T1000 (cell line): ENCODE measurements at places on chromosomes 2 and 18.

DNA sequence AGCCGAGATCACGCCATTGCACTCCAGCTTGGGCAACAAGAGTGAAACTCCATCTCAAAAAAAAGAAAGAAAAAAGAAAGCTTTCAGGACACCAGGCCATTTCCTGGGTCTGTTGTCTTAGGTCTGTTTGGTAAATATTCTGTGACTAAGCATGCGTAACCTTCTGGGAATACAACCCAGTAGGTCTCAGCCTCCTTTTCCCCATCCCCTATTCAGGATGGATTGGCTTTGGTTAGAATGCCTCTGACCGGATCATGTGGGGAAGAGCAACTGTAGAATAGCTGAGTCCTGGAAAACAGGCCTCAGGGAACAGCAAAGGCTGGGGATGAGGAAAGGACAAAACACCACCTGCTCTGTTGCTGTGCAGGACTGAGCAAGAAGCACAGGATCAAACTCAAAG, 1.6 kb upstream of the PDCL3 start:
- no peak for DNase-seq

GRCh38 chr2:200453853-200454534, 55.9 kb downstream of the KCTD18 start:
- no peak for DNase-seq

- DNase-seq, result no peak
These were observed 12.9 kb downstream of the TTL start for GRCh38 chr2:112494828-112495227.

- DNase-seq, result no peak
These were observed 262.6 kb upstream of the HS6ST1 start for GRCh38 chr2:128580988-128581848.

DNA sequence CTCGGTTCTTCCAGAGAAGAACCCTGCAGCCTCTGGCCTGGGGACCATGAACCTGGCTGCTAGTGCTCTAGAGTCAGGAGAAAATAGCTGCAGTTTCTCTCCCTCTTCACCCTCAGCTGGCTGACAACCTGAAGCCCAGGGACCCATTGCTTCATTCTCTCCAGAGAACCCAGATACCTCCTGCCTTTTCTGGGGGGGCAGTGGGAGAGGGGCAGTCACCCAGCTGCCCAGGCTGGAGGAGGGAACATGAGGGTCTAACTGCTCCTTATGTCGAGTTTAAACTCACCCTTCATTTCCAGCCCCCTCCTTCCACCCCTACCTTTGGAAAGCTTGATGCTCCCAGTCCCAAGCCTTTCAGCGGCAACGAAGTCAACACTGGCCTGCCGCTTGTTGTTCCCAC, 7.6 kb upstream of the ZFAND2B start:
- DNase-seq, result no peak

GRCh38 chr2:108612153-108612513, 77.9 kb downstream of the LIMS1 start:
- no peak for DNase-seq

DNA sequence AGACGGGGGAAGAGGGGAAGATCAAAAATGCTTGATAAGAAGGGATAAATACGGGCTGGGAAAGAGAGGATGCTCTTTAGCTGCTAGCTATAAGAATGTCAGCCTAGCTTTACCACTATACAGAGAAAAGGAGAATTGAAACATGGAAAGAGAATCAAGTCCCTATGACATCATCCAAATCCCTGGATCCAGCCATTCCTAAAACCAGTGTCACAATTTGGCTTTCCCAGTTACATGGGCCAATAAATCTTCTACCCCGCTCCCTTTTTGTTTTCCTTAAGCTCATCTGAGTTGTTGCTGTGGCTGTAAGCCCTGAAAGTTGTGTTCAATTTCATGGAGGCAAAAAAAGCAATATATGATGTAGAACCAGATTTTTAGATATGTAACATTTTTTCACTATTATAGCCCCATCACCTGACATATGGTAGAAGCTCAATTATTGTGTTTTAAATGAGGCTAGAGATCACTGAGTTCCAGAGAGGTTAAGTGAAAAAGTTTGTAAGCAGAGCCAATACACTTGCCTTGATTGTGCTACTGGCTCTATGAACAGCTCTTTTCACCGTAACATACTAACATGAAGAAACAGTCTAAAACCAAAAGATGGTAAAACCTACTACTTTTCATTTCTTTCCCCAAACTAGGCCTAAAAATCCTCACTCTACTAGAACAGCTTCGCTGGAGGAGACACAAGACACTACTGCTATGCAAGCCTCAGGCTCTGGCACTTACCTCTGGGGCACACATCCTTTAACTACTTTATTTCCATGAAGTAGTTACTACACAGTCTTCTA, 4.3 kb downstream of the HNRNPLL start:
- no peak for DNase-seq

DNA sequence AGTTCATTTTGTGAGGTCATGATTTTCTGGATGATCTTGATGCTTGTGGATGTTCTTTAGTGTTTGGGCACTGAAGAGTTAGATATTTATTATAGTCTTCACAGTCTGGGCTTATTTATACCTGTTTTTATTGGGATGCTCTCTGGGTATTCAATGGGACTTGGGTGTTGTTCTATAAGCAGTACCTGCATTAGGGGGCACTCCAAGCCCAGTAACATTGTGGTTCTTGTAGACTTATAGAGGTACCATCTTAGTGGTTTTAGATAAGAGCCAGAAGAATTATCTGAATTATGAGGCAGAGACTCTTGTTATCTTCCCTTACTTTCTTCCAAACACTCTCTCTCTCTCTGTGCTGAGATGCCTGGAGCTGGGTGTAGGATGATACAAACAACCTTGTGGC, 470.0 kb downstream of the PIK3C3 start:
- no peak for DNase-seq

DNA sequence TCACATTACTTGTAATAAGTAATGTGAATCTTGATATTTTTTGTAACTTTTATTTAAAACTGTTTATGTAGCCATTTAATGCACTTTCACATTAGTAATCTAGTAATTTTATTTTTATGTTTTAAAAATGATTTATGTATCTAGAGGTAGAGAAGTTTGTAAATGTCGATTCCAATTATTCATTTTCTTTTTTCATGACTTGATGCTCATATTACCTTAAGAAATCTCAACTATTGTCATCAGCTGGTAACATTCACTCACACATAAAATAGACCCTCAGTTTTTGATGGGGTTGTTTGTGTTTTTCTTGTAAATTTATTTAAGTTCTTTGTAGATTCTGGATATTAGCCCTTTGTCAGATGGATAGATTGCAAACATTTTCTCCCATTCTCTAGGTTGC, 351.7 kb upstream of the CDH7 start:
- DNase-seq, result no peak

GRCh38 chr18:67081482-67082211, 434.9 kb downstream of the DSEL start:
- DNase-seq, result no peak

GRCh38 chr18:43855376-43855775, 578.1 kb upstream of the SYT4 start:
- DNase-seq, result no peak

- no peak for DNase-seq
These were observed 331.9 kb downstream of the LRRTM1 start for GRCh38 chr2:79972661-79973060.

DNA sequence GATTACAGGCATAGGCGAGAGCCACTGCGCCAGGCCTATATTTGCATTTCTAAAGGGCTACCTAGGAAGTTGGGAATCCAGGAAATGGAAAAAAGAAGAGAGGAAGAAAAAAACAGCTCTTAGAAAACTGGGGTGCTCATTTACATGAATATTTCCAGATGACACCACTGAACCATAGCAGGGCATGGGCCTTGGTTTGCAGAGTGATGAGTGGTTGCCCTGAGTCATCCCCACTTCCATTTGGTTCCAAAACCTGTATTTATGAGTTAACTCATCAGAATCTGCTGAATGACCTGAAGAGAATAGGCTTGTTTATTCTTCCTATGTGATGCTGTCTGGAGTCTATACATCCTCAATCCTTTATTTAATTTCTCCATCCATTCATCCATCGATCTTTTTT, 36.2 kb downstream of the EHD3 start:
- peak; percentile 11 for DNase-seq

DNA sequence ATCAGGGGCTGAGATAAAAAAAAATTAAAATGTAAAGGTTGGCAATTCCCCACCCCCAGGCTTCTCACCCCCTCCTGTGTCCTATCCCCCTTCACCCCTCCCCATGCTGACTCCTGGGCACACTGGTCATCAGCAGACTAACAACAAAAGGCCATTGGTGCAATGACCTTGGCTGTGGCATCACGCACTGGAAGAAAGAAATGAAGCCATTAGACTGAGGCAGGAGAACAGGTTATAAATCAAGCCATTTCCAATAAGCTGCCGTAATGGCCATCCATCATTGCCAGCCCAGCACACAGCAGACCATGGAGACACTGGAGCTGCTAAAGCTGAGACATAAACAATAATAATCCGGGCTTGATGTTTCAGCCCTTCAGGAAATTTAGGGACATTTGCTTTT, 342.4 kb upstream of the ETAA1 start:
- DNase-seq, result no peak

- no peak for DNase-seq
These were observed 13.1 kb upstream of the ACTR3 start for GRCh38 chr2:113876503-113877387.

DNA sequence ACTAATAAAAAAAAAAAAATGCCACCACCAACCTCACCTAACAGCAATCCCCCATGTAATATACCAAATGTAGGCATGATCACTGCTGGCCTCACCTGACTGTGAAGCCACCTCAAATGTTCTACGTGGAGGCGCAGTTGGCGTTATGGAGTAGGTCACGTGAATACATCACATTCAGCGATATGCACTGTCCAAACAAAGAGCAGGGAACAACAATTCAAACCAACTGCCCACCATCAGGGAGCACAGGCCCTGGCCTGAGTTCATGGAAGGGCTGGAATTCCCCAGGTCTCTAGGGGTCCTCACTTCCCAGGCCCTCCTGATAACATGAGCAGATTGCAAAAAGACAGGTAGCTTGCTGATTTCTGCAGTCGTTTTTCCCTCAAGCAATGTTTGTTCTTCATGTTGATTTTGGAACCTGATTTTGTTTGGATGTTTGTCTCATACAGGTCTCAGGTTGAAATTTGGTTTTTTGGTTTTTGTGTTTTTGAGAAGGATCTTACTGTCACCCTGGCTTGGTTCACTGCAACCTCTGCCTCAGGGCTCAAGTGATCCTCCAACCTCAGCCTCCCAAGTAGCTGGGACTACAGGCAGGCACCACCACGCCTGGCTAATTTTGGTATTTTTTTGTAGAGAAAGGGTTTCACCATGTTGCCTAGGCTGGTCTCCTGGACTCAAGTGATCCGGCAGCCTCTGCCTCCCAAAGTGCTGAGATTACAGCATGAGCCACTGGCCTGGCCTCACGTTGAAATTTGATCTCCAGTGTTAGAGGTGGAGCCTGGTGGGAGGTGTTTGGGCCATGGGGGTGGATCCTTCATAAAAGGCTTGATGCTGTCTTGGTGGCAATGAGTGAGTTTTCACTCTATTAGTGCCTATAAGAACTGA, 15.5 kb downstream of the TBC1D8 start:
- no peak for DNase-seq

- no peak for DNase-seq
These were observed 184.8 kb downstream of the DIS3L2 start for GRCh38 chr2:232146294-232146693.

DNA sequence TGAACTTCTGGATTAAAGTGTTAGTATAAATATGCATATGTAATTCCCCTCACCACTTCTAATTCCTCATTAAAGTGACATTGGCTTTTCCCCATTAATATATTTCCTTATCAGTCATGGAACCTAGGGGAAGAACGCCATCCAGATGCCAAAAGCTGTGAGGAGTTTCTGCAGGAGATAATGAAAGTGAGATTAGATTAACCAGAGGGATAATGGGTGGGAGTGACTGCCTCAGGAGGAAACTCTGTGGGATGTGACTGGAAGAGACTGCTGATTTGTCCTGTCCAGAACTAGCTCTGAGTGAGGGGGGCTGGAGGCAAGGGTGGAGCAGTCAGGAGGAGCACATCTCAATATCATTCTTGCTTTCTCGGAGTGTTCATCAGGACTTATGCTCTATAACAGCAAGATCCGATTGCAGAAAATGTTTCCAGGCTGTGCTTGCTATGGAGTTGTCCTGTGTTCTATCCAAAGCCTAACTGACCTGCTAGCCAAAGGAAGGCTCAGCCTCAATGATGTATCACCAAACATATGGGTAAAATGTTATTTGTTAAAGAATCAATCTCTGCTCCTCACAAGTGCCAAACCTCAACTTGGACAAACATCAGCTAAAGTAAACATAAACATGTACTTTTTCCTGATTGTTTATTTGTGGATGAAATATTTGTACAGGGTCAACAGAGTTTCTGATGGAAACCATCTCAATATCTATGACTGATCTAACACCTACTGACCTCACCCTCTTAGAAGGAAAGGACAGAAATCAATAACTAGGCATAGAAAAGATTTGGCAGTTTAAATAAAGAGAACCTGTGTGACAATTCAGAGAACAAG, 118.5 kb downstream of the ASXL3 start:
- no peak for DNase-seq

DNA sequence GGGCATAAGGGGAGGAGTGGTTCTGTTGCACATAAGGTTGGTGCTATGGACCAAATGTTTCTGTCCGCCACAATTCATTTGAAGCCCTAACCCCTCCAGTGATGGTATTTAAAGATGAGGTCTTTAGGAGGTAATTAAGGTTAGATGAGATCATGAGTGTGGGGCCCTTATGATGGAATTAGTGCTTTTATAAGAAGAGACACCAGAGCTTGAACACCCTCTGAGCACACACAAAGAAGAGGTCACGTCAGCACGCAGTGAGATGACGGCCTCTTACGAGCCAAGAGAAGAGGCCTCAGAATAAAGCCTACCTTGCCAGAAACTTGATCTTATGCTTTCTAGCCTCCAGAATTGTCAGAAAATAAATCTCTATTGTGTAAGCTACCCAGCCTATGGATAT, 386.4 kb upstream of the CYRIA start:
- no peak for DNase-seq

DNA sequence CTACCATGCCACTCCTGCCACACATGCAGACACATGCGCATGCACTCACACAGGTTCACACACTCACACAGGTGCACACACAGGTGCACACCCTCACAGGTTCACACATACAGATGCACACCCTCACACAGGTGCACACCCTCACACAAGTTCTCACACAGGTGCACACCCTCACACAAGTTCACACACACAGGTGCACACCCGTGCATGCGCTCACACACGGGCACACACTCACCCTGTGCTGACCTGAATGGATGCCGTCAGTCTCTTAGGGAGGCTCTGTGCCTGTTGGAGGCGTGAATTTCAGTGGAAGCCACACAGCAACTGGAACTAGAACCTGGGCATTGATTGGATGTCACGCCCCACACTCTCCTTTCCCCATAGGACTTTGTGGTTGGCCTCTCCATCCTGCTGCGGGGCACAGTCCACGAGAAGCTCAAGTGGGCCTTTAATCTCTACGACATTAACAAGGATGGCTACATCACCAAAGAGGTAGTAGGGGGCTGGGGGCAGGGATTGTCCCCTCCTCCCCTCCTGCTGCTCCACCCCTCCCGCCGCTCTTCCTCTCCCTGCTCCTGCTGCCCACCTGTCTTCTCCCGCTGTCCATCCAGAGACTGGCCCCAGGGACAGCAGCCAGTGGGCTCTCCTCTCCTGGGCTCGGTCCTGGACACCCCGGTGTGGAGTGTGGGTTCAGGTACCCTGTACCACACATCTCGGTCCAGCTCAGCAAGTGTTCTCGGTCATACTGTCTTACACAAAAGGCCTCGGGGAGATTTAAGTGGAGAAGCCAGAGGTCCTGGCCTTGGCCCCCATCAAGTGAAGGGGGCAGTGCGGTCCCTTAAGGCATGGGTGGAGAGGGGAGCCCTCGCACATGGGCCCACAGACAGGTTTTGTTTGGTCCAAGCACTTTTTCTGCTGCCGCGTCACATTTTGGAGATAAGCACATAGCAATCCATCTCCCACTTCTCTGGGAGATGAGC, 21.0 kb upstream of the FAHD2A start:
- DNase-seq, result no peak

GRCh38 chr18:41790687-41791086, 164.3 kb upstream of the PIK3C3 start:
- DNase-seq, result no peak
